RPMI7951 (cell line): ENCODE measurements at places on chromosomes 12 and 14.

DNA sequence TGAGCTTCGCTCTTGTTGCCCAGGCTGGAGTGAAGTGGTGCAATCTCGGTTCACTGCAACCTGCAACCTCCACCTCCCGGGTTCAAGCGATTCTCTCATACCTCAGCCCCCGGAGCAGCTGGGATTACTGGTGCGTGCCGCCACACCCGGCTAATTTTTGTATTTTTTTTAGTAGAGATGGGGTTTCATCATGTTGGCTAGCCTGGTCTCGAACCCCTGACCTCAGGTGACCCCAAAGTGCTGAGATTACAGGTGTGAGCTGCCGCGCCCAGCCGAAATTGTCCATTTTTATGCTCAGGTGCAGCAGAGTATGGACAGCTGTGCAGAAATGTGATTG lies 19.2 kb upstream of the CYP46A1 start:
- DNase-seq, result no peak

GRCh38 chr12:29270446-29270845 lies 110.5 kb downstream of the ERGIC2 start:
- DNase-seq, result no peak

DNA sequence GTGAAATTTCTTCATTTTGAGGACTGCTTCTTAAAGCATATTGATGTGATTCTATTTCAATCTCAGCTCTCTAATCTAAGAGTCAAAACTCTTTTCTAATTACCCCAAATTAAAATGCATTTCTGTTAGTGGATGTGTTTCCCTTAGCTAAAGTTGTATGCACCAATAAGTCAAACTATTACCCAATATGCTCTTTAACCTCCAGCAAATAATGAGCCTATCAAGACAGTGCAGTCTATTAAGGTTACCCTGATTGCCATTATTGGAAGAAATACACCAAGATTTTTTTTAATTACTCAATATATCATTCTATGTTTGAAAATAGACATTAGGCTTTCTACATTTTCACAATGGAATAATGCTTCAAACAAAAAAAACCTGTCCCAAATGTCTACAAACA lies 310.0 kb downstream of the BTG1 start:
- DNase-seq, result no peak

- no peak for DNase-seq
Observed at GRCh38 chr12:121738340-121738858, 25.8 kb downstream of the TMEM120B start.

GRCh38 chr12:67659292-67659691 lies 10.7 kb downstream of the DYRK2 start:
- no peak for DNase-seq

DNA sequence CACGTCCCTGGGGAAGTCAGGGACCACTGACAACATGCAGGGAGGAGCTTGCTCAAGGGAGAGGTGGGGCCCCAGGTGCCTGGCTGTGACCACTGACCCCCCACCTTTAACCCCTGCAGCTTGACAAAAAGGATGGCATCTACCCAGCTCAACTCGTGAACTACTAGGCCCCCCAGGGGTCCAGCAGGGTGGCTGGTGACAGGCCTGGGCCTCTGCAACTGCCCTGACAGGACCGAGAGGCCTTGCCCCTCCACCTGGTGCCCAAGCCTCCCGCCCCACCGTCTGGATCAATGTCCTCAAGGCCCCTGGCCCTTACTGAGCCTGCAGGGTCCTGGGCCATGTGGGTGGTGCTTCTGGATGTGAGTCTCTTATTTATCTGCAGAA lies 26.3 kb downstream of the HIP1R start:
- no peak for DNase-seq

- no peak for DNase-seq
Observed at GRCh38 chr14:63273129-63273528, 45.6 kb downstream of the GPHB5 start.
